ENCODE measurements at places on chromosomes 2 and 18.

DNA sequence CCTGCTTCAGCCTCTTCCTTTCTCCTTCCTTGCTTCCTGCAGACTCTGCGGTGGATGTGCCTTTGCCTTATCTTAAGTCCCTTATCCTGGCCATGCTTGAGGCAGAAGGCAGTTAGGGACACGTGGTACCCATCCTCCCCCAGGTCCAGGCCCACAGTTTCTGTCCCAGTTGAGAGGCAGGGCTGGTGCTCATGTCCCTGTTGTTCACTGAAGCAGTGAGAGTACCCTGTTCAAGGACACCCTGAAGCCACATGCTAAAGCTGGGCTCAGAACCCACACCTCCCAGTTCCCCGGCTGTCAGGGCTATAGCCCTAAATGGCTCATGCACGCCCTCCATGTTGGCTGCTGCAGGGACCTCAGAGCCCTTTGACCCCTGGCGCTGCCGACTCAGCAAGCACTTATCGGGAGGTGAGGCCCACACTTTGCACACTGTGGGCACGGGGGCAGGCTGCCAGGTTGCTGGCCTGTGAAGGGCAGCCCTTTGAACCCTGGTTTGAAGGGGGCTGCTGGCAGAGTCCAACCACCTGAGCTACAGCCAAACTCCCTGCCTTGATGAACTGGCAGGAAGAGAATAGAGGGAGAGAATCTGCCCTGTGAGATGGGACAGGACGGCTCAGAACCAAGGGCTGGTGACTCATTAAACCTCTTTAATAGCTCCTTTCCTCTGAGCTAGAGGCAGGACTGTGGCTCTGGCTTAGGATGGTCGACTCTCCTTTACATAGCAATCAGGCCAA, 6.3 kb downstream of the KHK start:
- no peak for DNase-seq

DNA sequence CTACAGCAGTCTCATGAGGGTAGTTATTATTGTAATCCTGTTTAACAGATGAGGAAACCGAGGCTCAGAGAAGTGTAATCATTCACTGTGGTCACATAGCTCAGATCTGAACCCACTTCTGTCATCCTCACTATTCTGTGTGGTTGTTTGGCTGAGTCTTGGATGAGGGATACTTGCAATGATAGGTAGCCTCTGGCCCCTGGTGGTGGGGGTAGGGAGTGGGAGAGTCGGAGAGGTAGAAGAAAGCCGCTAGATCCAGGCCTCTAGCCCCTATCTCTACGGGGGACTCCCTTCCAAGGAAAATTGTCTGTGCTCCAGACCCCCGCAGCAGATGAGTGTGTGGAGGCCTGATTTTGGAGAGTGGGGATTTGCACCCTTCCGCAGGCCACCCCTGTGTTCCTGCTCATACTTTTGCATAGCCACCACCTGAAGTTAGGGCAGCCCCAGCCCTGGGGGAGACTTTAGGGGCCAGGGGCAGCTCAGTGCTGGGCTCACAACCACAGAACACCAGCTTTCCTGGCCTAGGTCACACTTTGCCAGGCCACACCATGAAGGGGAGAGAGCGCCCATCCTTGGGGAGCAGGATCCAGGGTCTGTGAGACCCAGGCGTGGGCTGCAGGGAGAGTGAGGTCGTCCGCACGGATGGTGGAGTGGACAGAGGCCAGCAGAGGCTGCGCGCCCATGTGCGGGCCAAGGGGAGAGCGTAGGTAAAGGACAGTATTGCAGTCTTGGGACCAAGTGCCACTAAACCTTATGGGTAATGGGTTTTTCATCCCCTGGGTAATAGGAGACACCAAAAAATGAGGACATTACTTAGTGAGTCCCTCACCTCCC, 148.2 kb downstream of the GLI2 start:
- no peak for DNase-seq

GRCh38 chr2:156585457-156585856, 149.3 kb downstream of the GPD2 start:
- DNase-seq: no peak

- DNase-seq: no peak
Observed at GRCh38 chr2:143481733-143482132, 352.5 kb downstream of the ARHGAP15 start.

- no peak for DNase-seq
Observed at GRCh38 chr2:33316328-33316727, 160.1 kb upstream of the RASGRP3 start.

All from cortex of kidney (tissue), 1 donor.